ENCODE measurements at places on chromosomes 12 and 14.

- no peak for DNase-seq
Observed at GRCh38 chr12:78171061-78171460, 340.4 kb downstream of the NAV3 start.

GRCh38 chr14:71751264-71751663, 181.0 kb upstream of the RGS6 start:
- DNase-seq, result no peak

DNA sequence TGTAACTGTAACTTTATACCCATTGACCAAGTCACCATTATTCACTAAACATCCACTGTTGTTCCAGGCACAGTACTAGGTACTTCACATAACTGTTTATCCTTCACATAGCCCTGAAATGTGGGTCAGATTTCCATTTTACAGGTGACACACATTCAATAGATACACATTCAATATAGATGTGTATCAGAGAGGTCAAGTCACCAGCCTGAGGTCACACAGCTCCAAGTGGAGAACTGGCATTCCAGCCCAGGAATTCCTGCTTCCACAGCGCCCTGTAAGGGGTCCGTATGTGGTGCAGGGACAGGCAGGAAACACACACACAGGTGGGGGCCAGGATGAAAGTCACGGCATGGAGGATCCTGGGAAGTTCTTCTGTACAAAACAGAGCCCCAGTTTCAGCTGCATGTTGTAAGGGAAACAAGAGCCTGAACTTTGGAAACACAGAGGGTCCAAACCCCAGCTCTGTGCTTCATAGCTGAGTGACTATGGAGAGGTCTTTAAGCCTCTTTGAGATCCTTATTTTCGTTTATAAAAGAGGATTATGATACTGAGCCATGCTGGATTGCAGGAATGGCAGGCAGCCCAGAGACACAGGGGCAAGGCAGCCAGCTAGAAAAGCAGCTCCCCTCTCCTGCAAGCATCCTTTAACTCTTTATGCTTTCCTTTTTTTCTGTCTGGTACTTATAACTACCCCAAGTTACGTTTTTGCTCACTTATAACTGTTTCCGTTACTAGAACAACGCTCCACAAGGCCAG, 50.3 kb upstream of the DICER1 start:
- no peak for DNase-seq

DNA sequence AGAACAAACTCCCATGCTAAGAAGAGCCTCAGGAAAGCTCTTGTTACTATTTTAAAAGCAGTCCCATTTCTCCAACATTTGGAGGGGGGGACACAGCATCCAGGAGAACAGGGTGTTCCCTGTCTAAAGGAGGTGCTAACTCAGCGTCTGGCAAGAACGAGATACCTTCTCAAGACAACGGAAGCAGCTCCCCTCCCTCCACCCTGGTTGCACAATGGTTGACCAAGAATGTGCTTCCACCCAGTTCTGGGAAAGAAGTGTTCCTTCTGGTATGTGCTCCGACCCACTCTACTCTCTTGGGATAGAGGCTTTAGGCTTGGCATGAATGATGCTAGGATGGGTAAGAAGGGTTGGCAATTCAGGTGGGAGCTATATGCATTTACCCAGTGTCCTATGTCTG, 1.5 kb upstream of the KRT6A start:
- DNase-seq, result no peak

GRCh38 chr12:80213871-80214270, 114.5 kb downstream of the OTOGL start:
- no peak for DNase-seq

GRCh38 chr14:35352274-35353233, 52.0 kb downstream of the NFKBIA start:
- no peak for DNase-seq

DNA sequence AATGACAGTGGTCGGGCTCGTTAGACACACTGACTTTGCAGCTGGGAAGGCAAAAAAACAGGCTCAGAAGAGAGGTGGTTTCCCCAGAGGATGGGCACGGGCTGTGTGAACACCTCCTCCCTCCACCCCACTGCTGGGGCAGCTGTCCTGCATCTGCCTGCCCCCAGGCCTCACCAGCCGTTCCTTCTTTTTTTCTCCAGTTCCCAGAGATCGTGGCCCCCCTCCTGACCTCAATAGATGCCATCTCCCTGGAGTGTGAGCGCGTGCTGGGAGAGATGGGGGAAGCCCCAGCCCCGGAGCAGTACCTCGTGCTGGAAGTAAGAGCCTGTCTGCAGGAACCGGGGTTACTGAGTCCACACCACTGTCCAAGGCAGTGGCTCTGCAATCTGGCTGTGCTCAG, 17.4 kb downstream of the MVK start:
- no peak for DNase-seq

- peak; percentile 66 for DNase-seq
Observed at GRCh38 chr12:12734561-12735071, 17.4 kb downstream of the CDKN1B start.

- DNase-seq, result peak; percentile 48
Observed at GRCh38 chr12:64611341-64612284, 1.3 kb downstream of the RASSF3 start.

DNA sequence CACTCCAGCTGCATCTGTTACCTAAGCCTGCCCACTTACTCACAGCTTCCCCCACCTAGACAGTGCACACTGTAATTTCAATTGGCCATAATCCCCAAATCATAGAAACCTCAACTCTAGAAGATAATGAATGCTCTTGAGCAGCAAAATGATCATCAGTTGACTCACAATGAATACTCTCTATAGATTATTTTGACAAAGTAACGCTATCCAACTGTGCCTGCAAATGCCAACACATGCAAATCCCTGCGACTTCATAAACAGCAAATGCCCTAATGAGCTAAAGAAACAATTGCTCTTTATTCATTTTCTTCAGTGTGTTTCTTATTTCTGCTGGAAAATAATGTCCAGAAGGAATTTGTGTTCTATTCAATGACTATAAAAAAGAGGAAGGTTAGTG, 319.5 kb downstream of the PAWR start:
- DNase-seq, result no peak

DNA sequence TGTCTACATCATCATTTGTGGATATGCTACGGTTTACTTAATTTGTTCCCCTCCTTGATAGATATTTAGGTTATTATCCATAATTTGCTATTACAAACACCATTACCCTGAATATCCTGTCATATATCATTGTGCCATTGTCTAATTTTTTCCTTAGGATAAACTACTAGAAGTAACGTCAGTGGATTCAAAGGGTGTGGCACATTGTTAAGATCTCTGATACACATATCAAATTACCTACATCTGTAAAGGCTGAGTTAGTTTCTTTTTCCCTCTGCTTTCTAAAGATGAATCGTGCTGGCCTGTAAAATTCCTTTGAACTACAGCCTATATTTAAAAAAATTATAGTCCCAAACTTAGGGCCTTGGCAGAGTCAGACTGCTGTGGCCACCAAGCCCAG, 53.9 kb upstream of the STRN3 start:
- DNase-seq, result no peak

DNA sequence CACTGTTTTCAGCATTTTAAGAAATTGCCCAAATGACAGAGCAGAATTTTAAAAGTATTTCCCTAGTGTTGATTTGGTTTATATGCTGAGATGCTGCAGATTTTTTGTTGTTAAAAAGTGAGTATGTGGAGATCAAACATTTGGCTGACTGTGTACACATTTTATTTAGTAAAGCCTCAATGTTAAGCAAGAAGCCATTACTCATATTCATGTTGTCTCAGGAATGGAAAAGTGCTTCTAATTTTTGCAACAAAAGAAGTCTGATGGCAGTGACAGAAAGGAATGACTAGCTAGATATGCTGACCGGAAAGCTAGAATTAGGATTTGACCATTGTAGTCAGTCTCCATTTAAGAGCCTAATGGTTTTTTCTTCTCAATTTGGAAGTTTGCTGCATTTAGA, 22.5 kb downstream of the SLC38A6 start:
- no peak for DNase-seq

- no peak for DNase-seq
Observed at GRCh38 chr12:15863984-15864383, 18.2 kb upstream of the STRAP start.

GRCh38 chr12:123269395-123269892, 2.2 kb downstream of the CDK2AP1 start:
- DNase-seq, result peak; percentile 56
